ENCODE measurements at places on chromosomes 6 and 20.

GRCh38 chr20:38730167-38730988, 6.1 kb downstream of the SLC32A1 start:
- no peak for DNase-seq

DNA sequence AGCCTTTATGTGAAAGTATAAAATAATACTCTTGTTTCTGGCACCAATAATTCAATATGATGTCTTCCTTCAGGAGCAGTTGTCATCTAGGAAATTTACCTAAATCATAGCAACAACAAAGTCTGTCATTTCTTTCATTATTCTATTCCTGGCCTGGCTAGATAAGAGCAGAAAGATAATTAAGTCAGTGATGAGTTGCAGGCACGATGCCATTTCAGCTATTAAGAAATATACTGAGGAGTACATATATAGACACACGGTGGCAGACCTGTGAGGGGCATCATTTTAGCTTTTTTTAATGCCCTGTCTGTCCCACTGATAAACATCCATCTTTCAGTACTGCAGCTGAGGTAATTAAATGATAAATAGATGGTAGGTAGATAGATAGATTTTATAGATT, 756.1 kb upstream of the EPHA7 start:
- DNase-seq: no peak

- DNase-seq: no peak
Measured at GRCh38 chr20:5463007-5463686, 146.4 kb upstream of the PROKR2 start.

DNA sequence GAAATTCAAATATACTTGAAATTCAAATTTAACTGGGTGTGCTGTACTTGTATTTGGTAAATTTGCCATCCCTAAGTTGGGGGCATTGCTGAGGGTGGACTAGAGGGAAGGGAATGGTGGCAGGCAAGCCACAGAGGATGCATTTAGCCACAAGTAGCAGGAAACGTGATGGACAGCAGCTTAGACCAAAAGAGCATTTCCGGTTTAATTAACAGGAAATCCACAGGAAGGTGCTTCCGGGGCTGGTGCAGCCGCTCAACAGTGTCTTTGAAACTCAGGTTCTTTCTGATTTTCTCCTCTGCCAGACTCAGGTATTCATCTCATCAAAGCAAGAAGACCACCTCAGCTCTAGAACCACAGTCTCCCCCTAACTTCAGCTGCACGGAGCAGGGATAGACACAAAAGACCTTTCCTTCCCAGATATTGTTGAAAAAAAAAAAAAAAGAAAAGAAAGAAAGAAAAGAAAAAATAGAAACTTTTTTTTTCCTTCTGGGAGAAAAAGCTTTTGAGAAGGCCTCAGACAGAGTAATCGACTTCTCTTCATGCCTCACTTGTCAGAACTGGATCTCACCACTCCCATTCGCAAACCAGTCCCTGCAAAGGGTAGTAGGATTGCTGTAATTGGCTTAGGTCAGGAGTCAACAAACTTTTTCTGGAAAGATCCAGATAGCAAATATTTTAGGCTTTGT, 8.0 kb upstream of the BCAS1 start:
- no peak for DNase-seq

- no peak for DNase-seq
Measured at GRCh38 chr6:35397806-35398418, 54.2 kb upstream of the FANCE start.

GRCh38 chr20:39800548-39800947, 838.4 kb downstream of the DHX35 start:
- no peak for DNase-seq

- no peak for DNase-seq
Measured at GRCh38 chr6:14863902-14864850, 381.7 kb upstream of the JARID2 start.

GRCh38 chr6:193180-193579, 99.1 kb upstream of the DUSP22 start:
- DNase-seq: no peak

GRCh38 chr6:118714756-118715155, 63.4 kb upstream of the CEP85L start:
- DNase-seq: no peak

GRCh38 chr6:2988094-2988425, 11.6 kb upstream of the NQO2 start:
- no peak for DNase-seq

DNA sequence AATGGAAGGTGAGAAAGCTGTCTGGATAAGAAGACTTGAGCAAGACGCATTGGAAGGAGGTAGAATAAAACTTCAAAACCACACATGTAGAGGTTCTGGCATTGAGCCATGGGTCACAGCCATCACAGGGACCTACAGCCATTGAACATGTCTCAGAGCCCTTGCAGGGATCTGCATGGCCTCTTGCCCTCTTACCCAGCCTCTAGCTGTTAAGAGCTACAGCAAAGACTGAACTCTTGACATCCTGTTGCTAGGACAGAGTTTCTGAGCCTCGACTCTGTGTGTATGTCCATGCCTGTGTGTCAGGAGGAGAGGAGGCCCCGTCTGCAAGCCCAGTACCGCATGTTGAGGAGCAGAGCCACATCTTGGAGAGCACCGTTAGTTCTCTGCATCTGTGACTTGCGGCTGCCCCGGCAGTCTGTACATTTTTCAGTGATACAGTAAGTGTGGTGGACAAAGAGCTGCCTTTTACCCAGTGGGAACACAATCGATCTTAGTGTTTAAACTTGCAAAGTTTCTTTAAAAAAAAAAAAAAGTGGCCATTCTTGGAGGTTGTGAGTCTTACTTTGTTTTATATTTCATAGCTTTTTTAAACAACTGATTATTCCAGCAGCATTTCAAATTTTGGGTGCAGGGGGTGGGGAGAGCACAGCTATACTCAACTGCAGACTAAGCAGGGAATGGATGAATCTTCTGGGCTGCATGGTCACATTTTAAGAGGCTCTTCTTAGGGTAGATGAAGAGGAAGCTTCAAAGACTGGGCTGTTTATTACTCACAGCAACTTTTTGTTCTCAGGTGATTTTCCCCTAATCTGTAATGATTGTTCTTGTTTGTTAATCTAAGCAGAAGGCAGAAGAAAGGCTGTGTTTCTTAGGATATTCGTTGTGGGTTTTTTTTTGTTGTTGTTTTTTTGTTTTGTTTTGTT, 88.5 kb downstream of the TBC1D7 start:
- DNase-seq: no peak

Data from right renal pelvis (tissue), 4 donors.